Dermis blood vessel endothelial cell (primary cell): ENCODE measurements at places on chromosomes 4 and X. TPM values are rescaled to one million over a fixed set of nuclear protein-coding genes. Genes with fewer than 3 reads are reported as not detected.

Gene SPANXA2
- total RNA-seq: not detected in 2 replicates

Gene FMR1NB
- not detected in 2 replicates for total RNA-seq

Gene SCD5
- total RNA-seq: 55.6 and 60.1 TPM in 2 replicates

Gene HSFX1
- total RNA-seq: 0.47 and 1.2 TPM in 2 replicates

Gene RHOXF1
- total RNA-seq: not detected in 2 replicates

Gene PABPC4L
- total RNA-seq: 0.56 and 1.0 TPM in 2 replicates

Gene GPR34
- not detected in 2 replicates for total RNA-seq

Gene P2RY4
- not detected in 2 replicates for total RNA-seq

Gene NKX6-1
- total RNA-seq: not detected in 2 replicates

Gene ELF2
- 52.8 and 54.9 TPM in 2 replicates for total RNA-seq

Gene F8A2
- 0.17 TPM in 1 of 2 replicates, not detected in the other for total RNA-seq

Gene WNK3
- 0.60 and 1.0 TPM in 2 replicates for total RNA-seq

Gene SLC25A31
- total RNA-seq: not detected in 2 replicates

Gene STEEP1
- total RNA-seq: 45.3 and 53.8 TPM in 2 replicates

Gene PNCK
- total RNA-seq: not detected in 2 replicates

Gene CT45A5
- not detected in 2 replicates for total RNA-seq

Gene SUPT20HL1
- total RNA-seq: not detected in 2 replicates

Gene MAP7D3
- total RNA-seq: 17.2 and 24.6 TPM in 2 replicates

Gene SGMS2
- total RNA-seq: 66.9 and 106 TPM in 2 replicates

Gene MAGEB1
- total RNA-seq: not detected in 2 replicates

Gene GAGE1
- total RNA-seq: not detected in 2 replicates

Gene MAGEA1
- total RNA-seq: not detected in 2 replicates

Gene PASD1
- not detected in 2 replicates for total RNA-seq
